ENCODE measurements at places on chromosomes 7 and 10. TPM values are rescaled to one million over a fixed set of nuclear protein-coding genes. Genes with fewer than 3 reads are reported as not detected.

Gene SDK1
- 47.4 TPM for total RNA-seq

Gene DENND10
- total RNA-seq: 72.8 TPM

DNA sequence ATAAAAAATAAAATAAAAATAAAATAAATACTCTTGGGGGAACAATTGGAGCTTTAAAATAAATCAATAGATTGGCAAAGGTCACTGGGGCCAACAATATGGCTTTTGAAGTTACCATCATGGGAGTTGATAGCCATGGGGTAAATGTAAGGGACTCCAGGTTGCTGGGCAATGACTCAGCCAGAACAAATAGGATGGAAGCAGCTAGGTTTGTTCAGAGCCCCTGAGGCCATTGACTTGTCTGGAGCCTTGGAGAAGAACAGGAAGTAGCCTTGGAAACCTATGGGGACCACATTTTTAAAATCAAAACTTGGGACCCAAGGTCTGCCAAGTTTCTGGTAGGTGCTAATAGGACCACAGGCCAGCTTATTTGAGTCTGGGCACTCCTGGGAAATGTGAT is 20.2 kb upstream of the FRA10AC1 start:
- DNase-seq: no peak

Gene VGF
- 4.4 TPM for total RNA-seq

- DNase-seq: no peak
Observed at GRCh38 chr10:90912174-90912573, 8.7 kb downstream of the ANKRD1 start.

- DNase-seq: no peak
Observed at GRCh38 chr7:99372275-99373090, 2.0 kb upstream of the ARPC1B start.

- DNase-seq: no peak
Observed at GRCh38 chr10:3395458-3395861, 222.9 kb upstream of the PITRM1 start.

- no peak for DNase-seq
Observed at GRCh38 chr10:24551161-24551560, 172.5 kb downstream of the ARHGAP21 start.

Gene ANKRD30A
- not detected for total RNA-seq

- no peak for DNase-seq
Observed at GRCh38 chr10:71590781-71591350, 128.7 kb downstream of the C10orf105 start.

Gene SYNPO2L
- not detected for total RNA-seq

DNA sequence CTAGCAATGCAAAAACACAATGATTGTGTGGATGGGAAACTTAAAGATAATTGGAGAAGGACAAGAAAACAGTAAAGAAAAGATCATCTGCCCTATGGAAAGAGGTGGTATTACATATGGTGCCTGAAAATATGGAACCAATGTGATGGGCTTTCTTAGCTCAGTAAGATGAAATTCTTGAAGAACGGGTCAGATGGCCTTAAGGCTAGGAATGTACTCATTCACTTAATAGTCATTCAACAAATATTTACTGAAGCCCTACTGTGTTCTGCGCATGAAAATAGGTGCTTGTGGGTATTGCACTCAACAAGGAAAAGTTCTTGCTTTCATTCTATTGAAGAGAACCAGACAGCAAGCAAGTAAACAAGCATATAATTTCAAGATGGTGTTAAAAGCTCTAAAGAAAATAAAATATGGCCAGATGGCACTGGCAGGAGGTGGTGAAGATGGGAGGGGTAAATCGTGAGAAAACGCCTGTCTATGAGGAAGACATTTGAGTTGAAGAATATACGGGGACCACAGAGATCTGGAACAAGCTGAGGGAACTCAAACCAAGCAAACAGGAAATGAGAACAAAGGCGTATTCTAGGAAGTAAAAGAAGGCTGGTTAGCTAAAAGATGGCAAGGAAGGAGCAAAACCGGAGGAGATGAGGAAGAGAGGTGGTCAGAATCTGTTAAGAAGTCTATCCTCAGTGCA is 179.7 kb downstream of the ANK3 start:
- DNase-seq: no peak

DNA sequence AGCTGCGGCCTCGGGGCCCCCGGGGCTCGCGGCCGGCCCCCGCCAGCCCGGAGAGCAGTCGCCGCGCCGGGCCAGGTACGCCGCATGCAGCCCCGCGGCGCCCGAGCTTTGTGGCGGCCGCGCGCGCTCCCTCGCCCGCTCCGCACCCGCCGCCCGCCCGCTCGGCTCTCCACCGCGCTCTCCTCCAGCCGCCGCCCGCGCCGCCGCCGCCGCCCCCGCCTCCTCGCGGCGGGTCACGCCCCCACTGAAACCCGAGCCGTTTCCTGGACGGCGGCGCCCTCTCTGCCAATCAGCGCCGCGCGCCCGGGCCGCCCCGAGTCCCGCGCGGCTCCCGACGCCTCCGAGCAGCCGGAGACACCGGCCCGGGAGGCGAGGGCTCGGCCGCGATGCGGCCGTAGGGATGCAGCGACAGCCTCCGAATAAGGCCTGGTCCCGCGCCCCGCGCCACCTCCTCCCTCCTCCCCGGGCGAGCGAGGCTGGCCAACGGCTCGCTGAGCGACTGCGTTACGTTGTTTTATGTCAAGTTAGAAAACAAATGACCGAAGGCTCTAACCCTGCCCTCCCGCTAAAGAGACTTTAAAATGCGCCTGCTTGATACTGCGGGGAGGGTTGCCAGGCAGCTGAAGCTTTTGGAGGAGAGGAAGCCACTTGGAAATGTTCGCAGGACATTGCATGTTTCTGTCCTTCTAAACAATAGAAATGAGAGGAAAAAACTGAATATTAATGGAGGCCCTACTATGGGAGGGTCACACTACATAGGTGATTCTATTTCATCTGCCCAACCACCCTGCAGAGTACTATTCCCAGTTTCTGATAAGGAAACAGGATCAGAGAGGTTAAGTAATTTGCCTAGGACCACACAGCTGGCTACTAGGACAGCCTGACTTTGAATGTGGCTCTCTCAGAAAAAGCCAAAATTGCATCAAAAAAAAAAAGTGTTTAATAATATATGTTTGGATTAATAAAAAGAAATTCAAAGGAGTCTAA is at the start of gene FGFR2:
Gene FGFR2 (minus strand): TSS at position 182 of the 987 bp plus-strand sequence. CDS start 4,627 bp downstream, outside the sequence.
- DNase-seq: no peak

- DNase-seq: no peak
Observed at GRCh38 chr10:113226399-113226798, 276.4 kb downstream of the TCF7L2 start.

- no peak for DNase-seq
Observed at GRCh38 chr10:69181433-69181832, 1.4 kb downstream of the SUPV3L1 start.

DNA sequence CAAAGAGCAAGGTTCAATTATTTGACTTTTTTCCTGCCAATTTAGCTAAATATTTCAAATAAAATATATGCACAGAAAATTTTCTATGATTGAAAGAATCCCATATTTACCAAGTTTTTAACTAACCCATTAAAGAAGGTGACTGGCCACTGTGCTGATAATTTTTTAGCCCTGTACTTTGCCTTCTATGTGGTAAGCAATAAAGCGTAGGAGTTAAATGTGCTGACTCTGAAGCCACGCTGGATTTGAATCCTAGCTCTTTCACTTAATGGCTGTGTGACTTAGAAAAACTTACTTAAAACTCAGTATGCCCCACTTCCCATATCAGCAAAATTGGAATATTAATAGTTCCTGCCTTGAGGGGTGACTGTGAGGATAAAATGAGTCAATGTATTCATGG is 82.1 kb downstream of the NEUROD6 start:
- no peak for DNase-seq

- DNase-seq: no peak
Observed at GRCh38 chr7:97313900-97314299, 196.4 kb downstream of the SDHAF3 start.

Gene FAM20C
- total RNA-seq: 62.4 TPM

Gene NUTM2A
- total RNA-seq: 0.21 TPM

Gene EN2
- total RNA-seq: 1.5 TPM

Gene BMPER
- total RNA-seq: not detected

Gene IGFBP1
- 0.33 TPM for total RNA-seq

Gene NUTM2E
- 0.08 TPM for total RNA-seq

GRCh38 chr7:71824006-71824760 is 588.0 kb downstream of the CALN1 start:
- no peak for DNase-seq

GRCh38 chr10:125684581-125684980 is 1.6 kb upstream of the TEX36 start:
- no peak for DNase-seq

DNA sequence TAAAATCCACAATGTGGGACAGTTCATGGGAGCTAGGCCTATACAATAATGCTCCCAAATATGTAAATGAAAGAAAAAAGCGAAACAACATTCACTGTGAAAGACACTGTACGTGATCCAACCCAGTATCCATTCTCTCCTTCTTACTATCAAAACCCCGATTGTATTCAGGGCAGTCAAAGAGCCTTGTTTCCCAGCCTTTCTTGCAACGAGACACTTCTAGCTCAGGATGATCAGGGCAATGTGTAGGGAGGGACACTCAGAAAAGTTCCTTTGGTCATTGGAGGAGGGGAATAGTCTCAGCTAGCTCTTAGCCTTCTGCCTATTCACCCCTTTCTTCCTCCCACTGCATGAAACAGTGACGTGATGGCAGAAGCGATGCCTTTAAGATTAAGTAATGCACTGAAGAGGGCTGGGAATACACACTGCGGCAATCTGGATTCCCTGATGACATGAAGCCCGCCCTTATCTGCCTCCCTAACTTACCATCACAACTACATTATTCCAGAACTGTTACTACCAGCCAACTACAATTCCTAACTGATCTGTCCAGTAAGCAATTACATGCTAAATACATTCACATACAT is 27.3 kb downstream of the UBE2H start:
- no peak for DNase-seq

DNA sequence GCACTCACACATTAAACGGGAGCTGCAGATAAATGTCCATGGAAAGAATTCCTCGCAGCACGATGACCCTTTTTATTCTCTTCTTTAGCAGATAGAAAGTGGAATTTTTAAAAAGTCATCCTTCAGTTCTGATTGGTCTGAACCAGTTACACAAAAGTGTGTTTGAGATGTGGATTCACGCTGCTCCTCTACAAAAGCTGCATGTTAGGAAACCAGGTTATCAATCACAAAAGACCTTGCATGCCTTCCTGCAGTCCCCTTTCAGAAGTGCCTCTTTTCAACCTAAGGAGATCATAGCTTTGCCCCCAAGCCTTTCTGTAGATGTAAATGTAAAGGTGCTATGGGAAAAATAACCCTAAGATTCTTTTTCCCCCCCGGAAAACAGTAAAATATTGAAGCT is 299.7 kb downstream of the PLXDC2 start:
- DNase-seq: no peak

DNA sequence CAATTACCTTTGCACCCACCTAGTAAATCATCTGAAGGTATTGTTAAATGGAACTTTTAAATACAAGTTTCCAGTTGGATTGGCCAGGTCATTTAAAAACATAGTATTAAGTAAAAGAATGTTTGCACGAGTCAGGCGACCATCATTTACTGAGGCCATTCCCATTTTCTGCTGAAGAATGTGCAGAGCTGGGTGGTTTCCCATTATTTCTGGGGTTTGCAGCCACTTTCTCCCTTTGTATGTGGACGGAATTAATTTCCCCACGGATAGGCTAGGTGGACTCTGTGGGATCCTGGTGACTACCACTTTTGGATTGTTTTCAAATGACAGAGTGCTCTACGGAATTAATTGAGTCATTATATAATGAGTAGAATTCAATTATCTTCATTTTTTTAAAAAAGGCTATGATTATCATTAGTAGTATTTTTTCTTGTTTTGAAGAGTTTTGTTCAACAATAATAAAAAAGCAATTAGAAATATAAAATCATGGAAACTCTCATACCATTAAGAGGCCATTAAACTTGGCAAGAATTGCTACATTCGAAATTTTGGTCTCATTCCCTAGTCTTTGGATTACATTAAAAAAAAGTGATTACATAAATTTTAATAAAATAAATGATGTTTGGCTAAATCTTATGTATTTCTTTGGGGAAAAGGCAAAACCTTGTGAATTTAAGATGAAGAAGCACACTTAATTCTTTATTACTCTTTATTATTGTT is 120.4 kb upstream of the FZD8 start:
- no peak for DNase-seq

Gene OGDH
- total RNA-seq: 166 TPM

Gene ADCY1
- 2.1 TPM for total RNA-seq

Gene CLEC2L
- total RNA-seq: not detected

DNA sequence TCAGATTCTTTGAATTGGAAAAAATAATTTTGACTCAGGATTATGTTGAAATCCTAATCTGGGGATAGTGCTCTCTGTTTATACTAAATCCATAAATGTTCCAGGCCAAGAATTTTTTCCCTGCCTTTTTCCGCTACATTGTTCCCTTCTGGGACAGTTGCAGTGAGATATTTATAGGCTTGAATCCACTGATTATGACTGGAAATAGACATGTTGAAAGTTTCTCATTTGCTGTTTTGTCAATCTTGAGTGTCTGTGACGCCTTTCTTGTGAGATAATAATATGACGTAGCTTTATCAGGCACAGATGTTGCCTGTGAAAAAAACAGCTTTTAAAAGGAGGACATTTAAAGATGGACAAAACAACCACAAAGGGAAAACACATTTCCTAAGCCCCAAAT is 155.9 kb downstream of the ARID5B start:
- no peak for DNase-seq

GRCh38 chr7:155732286-155732685 is 80.0 kb downstream of the SHH start:
- no peak for DNase-seq

DNA sequence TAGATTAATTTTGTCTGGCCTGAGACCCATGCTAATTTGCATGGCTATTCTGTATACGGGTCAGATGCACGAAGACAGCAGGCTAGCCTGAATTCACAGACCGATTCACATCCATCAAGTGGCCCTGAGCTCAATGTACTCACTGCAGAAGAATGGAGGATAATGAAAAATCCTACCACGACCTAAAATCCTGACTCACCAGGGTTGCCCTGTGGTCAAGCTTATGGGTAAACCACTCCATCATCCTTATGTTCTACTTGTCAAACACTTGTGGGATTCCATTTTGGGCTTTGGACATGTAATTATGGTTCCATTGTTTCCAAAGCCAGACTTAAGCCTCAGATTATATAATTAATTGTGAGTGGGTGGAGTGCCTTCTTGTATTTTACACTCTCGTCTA is 110.4 kb upstream of the ZNF438 start:
- DNase-seq: no peak

All from Panc1 (cell line).